ENCODE measurements at places on chromosomes 5 and 9.

GRCh38 chr5:102663749-102664530, 91.2 kb upstream of the PAM start:
- no peak for DNase-seq

- no peak for DNase-seq
These were observed 20.1 kb downstream of the STK10 start for GRCh38 chr5:172167895-172168294.

DNA sequence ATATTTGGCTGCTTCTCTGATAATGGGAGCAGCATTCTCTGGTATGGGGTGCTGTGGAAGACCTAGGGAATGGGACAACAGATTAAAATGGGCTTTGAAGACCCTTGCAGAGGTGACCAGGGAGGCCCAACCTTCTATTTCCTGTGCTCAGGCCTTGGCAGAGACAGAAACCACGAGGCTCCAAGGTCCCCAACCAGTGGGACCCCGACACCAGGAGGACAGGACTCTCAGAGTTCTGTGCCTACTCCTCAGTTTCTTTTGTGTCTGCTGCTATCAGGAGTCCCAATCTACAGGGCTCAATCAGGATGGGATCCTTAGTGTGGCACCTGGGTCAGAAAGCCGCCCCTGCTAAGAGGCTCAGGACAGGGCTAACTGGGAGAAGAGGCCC, 29.3 kb downstream of the CSF2 start:
- DNase-seq, result no peak

- DNase-seq, result peak; percentile 2
These were observed 181.1 kb upstream of the SPEF2 start for GRCh38 chr5:35436400-35437057.

Measured in AG09319 (cell line).